ENCODE measurements at places on chromosomes 12 and 14.
A peak's percentile ranks its signal among the peaks of the same experiment; 100 is the strongest.

- DNase-seq = no peak
Measured at GRCh38 chr14:83372271-83372670, 1838.6 kb upstream of the SEL1L start.

- no peak for DNase-seq
Measured at GRCh38 chr12:85713373-85713772, 122.8 kb downstream of the RASSF9 start.

GRCh38 chr12:117014342-117014887 is 84.8 kb downstream of the TESC start:
- DNase-seq = no peak

GRCh38 chr14:71403656-71404055 is 496.4 kb downstream of the PCNX1 start:
- DNase-seq = peak; percentile 46

DNA sequence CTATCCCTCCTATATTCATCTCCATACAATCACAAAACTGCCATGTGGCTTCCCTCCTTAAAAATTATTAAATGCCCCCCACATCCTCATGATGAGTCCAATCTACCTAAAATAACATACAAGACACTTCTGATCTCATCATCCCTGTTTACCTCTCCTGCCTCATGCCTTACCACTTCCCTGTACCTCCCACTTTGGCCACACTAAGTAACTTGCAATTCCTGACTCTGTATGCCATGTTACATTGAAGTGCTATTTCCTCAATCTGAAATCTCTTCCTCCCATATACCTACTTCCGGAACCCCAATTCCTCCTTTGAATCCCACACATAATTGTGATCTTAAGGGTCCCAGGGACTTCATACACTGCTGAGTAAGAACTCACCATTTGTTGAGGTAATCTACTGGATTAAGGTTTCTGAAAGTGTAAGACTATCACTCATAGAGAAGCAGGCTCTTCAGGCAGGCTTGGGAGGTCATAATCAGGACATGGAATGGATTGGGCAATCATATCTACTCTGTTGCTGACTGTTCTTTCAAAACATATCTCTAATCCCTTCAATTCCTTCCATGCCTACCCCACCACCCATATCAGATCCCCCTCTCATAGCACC is 117.6 kb upstream of the PLEKHG7 start:
- DNase-seq = no peak

DNA sequence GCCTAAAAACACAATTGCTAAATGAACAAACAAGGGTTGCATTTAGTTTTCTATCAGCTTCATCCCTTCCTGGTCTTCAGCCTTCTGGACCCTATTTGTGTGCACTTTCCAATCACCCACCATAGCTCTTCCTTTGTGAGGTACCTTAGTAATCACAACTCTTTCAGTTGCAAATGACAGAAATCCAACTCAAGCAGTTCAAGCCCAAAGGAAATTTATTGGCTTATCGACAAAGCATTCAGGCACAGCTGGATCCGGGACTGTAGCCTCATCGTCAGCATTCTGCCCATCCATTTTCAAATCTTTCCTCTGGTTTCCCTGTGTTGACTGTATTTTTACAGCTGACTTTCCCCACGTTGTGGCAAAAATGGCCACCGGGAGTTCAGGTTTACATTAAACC is 148.6 kb upstream of the VASH1 start:
- no peak for DNase-seq

DNA sequence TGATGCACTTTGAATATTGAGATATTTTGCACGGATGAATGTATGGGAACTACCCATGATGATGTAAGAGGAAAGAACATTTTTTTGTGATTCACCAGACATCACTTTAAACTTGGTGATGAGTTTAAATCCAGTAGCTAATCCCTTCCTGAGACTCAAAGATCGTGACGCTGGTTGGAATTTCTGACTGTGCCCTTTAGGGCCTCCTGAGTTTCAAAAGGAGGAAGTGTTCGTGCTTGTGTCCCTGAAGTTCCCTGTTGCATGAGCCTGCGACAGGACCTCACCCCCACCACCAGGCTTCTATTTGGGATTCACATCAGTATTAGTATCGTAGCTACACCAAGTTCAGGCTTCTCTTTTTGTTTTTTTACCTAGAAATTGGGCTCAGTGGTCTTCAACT is 18.6 kb upstream of the RIN3 start:
- DNase-seq = no peak

DNA sequence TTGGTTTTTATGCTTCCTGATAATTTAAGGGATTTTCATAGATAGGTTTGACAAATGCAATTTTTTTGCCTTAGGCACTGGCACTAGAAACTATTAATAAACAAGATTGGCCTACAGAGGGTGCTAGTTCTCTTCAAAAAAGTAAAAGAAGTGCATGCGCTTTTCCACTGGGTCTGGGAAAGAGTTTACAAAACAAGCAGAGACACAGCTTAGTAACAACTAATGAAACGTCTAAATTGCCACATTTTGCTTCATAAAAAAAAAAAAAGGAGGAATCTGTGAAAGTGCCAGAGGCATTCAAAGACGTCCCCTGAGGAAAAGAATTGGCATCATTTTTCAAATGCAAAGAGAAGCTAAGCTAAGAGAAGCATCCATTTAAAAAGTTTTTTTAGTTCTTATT is 58.3 kb upstream of the EEA1 start:
- DNase-seq = peak; percentile 88

DNA sequence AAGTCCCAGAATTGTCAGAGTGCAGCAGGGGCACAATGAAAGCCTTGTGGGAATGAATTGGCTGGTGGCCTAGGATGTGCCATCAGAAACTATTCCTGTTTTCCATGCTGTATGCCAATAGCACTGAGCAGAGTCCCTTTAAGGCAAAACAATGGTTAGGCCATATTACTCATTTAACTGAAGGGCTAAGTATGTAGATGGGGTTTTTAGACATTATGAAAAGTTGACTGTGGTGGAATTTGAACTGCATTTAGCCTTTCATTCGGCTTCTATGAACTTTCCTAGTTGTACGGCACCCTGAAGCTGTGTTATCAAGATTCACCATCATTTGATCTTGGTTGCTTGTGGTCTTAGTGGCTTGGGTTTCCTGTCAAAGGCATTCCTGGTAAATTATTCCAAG is 24.8 kb downstream of the IL26 start:
- no peak for DNase-seq

DNA sequence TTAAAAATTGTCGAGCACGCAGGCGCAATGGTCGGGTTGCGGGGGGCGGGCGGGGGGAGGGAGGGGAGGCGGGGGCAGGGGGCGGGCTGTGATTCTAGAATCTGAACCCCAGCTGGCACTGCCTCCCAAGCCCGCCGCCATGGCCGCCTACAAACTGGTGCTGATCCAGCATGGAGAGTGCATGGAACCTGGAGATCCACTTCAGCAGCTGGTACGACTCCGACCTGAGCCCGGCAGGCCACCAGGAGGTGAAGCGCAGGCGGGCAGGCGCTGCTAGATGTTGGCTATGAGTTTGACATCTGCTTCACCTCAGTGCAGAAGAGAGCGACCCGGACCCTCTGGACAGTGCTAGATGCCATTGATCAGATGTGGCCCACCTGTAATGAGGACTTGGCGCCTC is 118.4 kb downstream of the NTN4 start:
- no peak for DNase-seq

DNA sequence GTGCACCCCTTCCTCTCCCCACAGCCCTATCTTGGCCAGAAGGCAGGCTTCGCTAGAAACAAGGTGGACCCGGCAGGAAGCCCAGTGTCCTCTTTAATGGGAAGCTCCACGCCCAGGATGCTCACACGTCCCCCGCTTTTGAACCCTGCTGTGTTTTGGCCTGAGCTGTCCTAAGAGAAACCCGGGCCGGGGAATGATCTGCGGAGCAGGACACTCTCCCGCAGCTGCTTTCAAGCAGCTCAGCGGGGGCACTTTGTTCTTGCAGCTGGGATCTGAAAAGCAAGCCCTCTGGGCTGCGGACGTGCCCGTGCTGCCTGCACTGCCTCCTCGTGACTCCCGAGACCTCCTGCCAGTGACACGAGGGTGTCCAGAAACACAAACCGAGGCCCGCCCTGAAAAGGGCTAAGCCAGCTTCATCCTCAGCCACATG is 30.0 kb downstream of the SCARB1 start:
- no peak for DNase-seq

GRCh38 chr12:91627225-91627624 is 444.6 kb upstream of the DCN start:
- no peak for DNase-seq

DNA sequence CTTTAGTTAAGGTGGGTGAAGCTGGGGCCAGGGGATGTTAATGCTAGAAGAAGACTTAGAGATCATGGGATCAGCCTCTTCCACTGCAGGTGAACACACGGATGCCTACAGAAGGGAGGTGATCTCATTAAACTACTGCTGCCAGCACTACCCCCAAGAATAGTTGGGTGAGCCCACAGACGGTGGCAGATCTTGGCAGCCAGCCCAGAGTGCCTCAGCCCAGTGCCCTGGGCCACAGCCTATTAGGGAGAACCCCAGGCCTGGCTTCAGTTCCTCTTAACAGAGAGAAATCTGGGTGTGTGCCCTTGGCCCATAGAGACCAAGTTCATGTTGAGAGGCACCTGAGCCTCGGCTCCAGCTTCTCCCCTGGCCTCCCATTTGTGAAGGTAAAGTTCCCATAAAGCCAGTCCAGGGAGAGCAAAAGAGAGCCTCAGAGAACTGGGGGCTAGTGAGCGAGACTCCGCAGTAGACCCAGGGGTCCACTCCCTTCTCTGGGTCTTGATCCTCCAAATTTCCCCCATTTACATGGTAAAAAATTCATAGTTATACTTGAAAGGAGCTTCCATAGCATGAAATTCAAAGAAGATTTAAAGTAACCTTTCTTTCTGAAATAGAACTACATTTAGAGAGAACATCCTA is 125.0 kb upstream of the CCND2 start:
- DNase-seq = peak; percentile 67

DNA sequence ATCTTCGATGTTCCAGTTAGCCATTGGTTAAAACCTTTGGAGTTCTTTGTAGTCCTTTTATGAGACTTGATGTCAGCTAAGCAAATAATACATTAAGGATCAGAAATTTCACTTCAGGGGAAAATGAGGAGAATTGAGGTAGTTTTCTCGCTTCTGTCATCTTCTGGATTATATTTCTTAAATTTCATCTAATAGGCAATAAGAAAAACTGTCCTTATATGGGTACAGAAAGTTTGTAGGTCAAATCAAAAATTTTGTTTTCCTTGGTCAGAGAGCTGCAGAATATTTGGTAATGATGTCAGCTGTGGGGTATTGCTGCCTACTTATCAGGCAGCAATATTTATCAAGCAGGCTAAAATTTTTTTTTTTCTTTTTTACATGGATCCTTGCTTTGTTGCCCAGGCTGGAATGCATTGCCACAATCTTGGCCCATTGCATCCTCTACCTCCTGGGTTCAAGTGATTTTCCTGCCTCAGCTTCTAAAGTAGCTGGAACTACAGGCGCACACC is 37.1 kb downstream of the RIMKLB start:
- DNase-seq = no peak

DNA sequence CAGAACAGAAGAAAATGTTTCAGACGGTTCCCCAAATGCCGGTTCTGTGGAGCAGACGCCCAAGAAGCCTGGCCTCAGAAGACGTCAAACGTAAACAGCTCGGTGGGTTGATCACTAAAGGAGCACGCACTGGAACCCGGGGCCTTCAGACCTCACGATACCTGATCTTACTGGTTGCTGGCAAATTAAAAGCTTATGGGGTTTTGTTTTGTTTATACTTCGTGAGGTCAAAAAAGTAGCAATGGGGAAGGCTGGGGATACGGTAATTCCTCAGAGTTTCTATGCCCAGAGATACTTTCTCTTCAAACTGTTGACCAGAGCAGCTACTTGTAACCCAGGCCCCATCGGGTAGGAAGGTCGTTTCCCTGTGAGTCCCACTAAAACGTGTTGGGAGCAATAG is 1.7 kb downstream of the CDKN1B start:
- DNase-seq = peak; percentile 63

DNA sequence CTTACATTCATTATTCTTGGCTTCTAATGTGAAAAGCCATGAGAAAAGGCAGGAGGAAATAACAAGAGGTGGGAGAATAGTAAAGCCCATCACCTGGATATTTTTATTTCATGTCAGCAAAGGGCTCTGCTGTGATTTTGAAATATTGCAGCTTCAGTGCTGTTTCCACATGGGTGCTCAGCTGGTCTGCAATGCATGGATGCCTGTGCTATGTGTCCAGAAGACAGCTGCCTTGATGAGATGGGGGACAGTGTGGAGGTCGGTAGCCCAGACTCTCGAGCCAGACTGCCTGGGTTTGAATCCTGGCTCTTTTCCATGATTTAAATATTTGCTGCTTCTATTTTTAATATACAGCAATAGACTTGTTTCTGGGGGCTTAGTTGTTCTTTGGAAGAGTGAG is 477.5 kb upstream of the GARIN6 start:
- no peak for DNase-seq

DNA sequence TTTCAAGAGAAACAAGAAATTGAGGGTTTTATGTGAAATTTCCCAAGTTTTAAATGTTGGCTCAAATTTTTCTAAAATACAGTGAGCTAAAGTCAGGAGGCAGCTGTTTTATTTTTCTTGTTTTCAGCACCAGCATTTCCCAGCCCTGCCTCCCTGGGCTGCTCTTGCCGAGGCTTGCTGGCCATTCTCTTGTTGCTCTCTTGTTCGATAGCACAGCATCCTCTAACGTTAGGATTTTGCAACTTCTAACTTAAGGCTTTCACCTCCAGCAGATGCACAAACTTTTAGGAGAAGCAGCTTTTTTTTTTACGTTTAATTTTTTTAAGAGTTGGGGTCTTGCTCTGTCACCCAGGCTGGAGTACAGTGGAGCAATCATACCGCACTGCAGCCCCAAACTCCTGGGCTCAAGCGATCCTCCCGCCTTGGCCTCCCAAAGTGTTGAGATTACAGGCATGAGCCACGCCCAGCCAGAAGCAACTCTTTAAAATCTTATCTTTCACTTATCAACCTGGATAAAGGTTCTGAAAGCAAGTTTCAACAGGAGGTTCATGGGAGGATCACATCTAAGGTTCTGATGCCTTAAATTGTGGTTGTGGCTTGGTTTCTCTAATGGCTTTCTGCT is 40.2 kb downstream of the B4GALNT3 start:
- no peak for DNase-seq

DNA sequence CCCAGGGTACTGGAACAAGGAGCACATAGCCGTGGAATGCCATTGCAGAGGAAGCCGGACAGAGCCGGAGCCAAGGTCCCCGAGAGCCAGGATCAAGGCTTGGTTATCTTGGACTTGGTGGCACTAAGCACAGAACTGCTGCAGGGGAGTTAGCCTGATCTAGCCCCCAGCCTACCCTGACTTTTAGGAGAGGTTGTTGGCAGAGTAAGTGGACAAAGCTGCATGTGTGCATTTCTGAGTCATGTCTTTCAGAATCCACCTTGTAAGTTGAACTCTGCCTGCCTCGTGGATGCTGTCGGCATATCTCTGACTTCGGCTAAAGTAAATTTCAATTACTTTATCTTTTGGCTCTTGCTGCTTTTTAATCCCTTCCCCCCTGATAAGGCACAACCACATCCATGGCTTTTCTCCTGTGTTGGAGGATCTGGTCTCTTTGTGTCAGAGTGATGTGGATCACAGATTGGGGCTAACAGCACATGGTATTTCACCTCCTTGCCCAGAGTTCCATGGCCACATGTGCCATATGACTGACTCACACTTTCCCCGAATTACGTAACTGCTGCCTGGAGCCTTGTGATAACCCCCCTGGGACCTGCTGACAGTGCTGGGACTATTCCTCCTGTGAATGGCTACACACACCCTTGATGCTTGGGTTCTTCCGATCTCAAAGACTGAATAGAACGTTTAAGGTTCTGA is 240.3 kb downstream of the EMP1 start:
- no peak for DNase-seq

Data from NAMALWA (cell line).